Activated T-helper 1 cell treated with anti-CD3 and anti-CD28 coated beads, Interleukin-12 subunit alpha, Interleukin-12 subunit beta, Interleukin-2, Interleukin-4 antibody, amounts not matched to agents 30 ng/mL and 10 ng/mL and 1 ng/mL, durations not matched to agents 14 hours and 24 hours and 36 hours (primary cell): ENCODE measurements at places on chromosomes 5 and 9. TPM values are rescaled to one million over a fixed set of nuclear protein-coding genes. Genes with fewer than 3 reads are reported as not detected.

DNA sequence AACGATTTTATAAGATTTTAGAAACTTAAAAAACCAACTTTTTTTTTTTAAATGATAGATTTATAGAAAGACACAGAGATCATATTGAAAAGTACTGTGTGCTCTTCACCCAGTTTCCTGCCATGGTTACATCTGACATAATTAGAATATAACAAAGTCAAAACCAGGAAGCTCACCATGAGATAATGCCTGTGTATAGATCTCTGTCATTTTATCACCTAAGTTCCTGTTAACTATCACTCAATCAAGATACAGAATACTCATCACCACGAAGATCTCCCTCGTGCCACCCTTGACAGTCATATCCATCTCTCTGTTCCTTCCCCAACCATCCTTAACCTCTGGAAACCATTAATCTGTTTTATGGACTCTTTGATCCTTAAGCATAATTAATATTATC, 39.1 kb downstream of the POC5 start:
- DNase-seq, result no peak

- DNase-seq, result no peak
These were observed 34.1 kb downstream of the ELOVL7 start for GRCh38 chr5:60809891-60810425.

DNA sequence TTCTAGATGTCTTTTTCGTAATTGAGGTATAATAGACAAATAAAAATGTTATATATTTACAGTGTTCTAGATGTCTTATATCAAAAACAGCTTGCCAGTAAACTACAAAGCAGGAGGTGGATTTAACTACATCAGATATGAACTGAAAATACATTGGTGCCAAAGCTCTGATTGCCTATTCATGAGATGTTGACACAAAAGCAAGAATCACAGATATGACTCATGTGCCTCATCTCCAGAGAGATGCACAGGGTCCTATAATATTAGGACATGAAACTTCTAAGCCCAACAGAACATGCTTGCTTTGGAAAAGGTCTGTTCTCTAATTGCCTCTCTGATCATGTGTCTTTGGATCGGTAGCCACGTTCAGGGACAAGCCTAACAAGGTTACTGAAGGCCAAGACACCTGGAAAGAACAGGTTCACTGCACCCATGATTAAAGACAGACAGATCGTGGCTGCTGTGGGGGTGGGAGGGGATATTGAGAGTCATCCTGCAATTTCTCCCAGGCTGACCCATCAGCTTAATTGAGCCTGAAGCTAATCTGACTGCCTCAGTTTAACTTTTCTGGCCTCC, 16.8 kb downstream of the ABCA1 start:
- no peak for DNase-seq

DNA sequence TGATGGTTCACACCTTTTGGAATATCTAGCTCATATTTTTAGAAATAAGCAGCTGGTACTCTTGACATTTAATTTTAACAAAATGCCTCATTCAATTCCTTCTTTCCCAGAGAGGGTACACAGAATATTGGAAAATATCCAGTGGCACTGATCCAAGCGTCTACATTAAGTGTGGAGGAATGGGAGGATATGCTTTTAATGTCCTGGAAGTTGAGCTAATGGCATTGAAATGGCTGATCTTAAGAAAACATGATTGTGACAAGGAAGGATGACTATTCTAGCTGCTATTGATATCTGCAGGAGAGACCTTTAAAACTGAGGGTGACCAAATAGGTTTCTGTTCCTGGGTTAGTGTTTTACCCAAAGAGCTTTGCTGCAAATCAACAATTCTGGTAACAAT, 30.0 kb downstream of the ZNF366 start:
- DNase-seq, result no peak

GRCh38 chr5:32098890-32099310, 75.2 kb downstream of the GOLPH3 start:
- DNase-seq, result no peak

DNA sequence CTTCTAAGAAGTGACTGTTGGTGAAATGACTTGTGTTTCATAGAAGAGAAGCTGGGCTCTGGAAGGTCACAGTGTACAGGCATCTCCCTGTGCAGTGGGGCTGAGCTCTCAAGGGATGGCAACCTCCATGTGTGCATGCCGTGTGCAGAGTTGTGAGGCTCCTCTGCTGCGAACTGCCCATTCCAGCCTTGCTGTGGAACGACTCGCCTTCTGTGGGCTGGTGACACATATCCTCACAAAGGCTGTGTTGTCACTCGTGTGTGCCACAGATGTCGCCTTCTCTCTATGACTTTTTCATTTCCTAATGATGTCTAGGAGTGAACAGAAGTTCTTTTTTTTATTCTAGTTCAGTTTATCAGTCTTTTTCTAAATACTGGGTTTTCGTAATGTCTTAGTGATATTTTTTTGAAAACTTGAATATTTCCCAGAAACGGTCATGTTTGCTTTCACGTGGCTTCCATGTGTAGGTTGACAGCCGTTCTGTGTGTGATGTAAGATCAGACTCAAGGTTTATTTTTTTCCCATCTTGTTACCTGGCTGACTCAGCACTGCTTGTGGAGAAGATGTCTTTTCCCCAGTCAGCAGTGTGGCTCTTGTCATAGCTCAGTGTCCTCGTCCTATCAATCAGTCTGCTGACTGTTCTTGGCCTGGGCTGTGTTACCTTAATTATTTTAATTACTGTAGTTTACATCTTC, 57.3 kb upstream of the CACNA1B start:
- DNase-seq, result no peak

PCDH12 gene
- total RNA-seq, result 2.2 TPM in 2 replicates

GRCh38 chr5:39175273-39175955, 43.9 kb downstream of the FYB1 start:
- DNase-seq, result no peak

GRCh38 chr5:114311968-114312367, 49.9 kb upstream of the KCNN2 start:
- no peak for DNase-seq

- no peak for DNase-seq
These were observed 55.8 kb downstream of the IPPK start for GRCh38 chr9:92614123-92614510.

DNA sequence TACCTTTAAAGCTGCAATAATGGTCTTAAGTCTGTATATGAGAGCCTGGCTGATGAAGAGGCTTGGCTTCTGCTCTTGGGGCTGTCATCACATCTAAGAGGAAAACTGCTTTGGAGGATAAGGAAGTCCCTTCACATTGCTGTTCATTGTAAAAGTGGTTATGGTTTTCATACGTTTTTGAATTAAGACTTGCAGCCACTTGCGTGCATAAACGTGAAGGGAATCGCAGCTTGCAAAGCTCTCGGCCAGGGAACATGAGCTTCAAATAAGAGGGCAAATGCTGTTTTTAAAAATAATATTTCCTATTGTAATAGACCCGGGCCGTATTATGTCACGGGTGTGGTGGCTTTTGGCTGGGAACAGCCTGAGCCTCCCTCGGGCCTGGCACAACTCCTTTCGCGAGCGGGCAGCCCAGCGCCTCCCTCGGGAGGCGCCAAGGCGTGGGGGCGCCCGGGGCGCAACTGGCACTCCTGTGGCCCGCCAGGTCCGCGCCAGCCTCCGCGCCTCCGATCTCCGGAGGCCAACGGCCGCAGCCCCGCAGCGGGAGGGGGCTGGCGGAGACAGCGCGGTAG, 538 bp upstream of the ARHGEF28 start:
- no peak for DNase-seq

- DNase-seq, result no peak
These were observed 22.8 kb upstream of the CORO2A start for GRCh38 chr9:98215271-98215670.

- no peak for DNase-seq
These were observed 110.9 kb downstream of the LIFR start for GRCh38 chr5:38445374-38446028.

EXOSC2 gene
- 107 TPM in 2 replicates for total RNA-seq

DNA sequence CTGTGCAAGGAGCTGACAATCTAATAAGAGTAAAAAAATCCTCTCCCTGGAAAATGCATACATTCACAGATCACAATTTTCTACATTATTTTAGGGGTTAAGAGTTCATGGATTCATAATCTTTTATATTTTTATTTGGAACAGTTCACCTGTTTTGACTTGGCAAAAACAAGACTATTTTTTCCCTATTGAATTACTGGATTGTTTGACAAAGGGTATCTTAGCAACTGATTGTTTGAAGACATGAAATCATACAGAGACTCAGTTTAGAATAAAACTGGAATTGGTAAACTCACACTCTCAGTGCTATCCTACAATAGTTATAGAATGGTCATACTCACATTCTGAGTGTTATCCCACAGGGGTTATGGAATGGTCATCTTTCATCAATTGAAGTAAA, 358.2 kb upstream of the PTGER4 start:
- no peak for DNase-seq

DNA sequence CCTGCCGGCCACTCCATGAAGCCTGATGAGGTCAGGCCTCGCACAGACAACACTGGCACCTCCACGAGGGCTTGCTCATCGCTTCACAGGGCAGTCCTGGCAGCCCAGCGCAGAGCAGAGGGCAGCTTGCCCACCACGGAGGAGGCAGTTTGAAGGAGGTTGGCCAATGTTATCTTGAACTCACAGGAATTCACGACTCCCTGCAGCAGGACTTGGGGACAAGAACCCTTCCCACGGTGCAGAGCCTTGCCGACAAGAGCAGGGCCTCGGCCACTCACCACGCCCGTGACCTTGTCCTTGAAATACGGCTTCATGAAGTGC, 5.0 kb downstream of the SNAPC4 start:
- DNase-seq, result no peak

- no peak for DNase-seq
These were observed 27.2 kb downstream of the MAML1 start for GRCh38 chr5:179759581-179760551.
